ENCODE measurements at places on chromosomes 5 and 9. TPM values are rescaled to one million over a fixed set of nuclear protein-coding genes. Genes with fewer than 3 reads are reported as not detected.

DNA sequence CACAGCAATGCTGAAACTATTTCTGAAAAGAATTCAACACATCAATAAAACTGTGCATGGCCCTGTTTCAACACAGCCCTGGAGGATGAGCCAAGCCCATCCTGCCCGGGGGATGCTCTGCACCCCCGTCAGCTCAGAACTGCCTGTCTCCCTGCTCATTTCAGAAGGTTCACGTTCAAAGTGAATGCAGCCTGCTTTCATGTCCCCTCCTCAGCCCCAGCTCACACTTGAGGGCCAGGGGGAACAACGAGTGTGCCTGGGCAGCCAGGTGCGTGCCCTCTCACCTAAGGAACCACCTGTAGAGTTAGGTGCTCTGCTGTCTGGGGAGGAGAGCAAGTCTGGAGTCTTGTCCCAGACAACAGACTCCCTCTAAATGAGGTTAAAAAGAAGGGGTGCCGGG, 348.5 kb upstream of the IRX2 start:
- DNase-seq: peak; percentile 76

Gene EFCAB9
- not detected for total RNA-seq

GRCh38 chr5:142412581-142412980, 87.8 kb upstream of the SPRY4 start:
- no peak for DNase-seq

GRCh38 chr9:134877541-134877940, 3.1 kb upstream of the FCN2 start:
- DNase-seq: no peak

DNA sequence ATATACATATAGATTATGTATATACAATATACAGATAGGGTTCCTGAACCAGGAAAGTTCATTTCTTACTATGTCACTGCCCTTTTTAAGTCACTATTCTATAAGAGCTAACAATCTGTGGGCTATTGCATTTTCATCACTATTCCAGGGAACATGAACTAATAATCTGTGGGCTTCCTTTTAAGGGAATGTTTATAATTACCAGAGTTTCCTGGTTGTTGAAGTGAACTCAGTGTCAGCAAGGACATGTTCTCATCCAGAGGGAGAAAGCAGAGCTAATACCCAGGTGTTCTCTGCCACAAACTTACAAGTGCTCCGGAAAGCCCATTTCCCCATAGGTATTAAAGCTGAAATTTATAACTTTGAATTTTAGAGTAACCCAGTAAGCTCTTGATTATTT, 69.6 kb downstream of the CWC27 start:
- DNase-seq: no peak

DNA sequence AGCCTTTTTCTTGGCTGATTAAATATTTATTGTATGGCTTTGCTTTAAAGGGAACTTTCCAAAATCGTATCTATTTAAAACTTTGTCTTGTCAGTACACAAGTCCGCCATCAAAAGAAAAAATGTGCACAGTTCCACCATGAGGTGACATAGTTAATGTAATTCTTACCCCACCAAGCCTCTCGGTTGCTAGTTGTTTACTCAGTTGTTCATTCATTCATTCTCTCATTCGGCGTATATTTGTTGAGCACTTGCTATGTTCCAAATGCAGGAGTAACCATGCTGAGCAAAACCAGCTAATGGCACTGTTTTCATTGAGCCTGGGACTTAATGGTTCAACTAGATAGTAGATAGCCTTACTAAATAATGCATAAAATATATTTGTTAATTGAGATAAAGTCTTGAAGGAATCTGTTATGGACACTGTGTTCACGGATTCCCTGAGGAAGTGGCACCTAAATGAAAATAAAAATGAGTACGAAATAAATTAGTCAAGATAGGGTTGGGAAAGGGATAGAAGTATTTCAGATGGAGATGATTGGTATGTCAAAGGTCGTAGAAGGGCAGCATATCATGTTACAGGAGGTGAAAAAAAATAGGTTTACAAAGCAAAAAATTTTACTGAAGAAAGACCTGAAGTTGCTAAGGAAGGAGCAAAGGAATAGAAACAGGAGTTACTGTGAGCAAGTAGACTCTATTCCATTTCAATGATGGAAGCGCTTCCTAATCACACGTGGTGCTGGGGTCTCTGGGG, 1.5 kb downstream of the DCAF10 start:
- no peak for DNase-seq

GRCh38 chr5:154077696-154078095, 38.9 kb downstream of the MFAP3 start:
- DNase-seq: no peak

DNA sequence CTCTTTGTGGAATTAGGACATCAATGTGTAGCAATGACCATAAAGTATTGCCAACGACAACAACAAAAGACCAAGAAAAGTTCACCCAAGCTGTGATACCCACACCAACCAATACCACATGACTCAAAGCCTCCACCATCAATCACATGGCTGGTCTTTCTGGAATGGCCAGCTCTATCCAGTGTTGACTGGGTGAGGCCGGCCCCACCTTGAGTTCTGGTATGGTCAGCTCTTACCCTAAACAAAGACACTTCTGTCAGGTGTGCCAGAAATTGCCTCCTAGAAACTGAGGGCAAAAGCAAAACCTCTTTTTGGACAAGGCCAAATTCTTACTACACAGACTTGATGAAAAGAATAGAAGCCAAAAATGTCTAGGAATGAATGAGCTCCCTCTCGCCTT, 331.5 kb downstream of the ZNF608 start:
- no peak for DNase-seq

GRCh38 chr5:11715461-11716196, 188.6 kb downstream of the CTNND2 start:
- DNase-seq: no peak

DNA sequence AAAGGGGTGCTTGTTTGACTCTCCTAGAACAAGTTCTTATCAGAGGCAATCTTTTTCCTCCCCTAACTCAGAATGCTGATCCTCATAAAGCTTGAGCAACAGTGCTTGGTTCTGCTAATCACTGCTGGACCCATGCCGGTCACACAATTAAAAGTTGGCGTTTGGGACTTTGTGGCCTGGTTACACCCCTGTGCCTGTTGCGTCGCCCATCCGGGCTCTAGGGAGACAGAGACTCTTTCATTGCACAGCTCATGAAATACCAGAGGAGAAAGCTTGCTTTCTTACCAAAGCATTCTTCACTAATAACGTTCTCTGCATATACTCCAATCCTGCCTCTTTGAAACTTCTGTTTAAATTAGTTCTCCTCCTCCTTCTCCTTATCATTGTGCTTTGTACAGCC, 301.1 kb downstream of the NR3C1 start:
- peak; percentile 90 for DNase-seq

DNA sequence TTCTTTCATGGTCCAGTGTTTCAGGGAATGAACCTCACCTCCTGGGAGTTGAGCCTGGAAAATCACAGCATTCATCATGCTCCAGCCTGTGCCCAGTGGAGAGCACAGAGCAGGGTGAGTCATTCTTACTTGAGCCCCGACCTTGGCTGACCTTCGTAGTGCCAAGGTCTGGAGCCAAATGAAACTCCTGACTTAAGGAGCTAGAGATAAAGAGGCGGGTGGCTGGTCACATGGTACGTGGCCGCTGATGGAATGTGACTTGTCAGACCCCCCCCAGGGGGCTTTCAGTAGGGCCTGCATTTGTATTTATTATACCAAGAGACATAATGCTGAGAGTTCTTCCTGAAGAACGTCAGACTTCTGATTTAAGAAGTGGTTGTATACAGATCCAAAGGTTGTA, 15.0 kb upstream of the PIP5K1B start:
- no peak for DNase-seq

GRCh38 chr5:143115381-143115780, 288.1 kb downstream of the NR3C1 start:
- DNase-seq: no peak

DNA sequence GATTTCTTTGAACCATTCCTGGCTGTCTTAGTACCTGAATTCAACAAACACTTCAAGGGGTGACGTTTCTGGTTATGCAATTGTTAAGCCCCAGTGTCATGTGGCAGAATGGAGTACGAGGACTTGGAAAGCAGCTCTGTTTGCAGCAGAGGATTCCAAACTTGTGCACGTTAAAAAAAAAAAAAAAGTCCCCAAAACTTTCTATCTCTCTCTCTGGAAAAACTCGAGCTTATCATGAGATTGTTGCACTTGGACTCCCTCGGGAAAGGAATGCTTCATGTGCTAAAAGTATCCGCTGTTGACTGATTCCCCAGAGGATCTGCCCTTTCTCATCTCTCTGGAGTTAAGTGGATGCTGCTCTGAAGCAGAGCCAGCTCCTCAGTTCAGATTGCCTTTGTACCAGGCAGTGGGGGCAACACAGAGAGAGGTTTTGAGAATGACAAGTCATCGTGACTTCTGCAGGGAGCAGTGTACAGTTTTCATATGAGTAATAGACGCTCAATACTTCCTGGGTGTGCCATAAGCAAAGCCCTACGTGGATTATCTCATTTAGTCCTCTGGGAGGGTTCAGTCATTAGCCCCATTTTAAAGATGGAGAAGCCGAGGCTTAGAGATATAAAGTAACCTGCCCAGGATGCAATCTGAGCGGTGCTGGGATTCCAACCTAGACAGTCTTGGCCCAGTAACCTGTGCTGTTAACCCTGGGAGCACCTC, 28.1 kb downstream of the TMOD1 start:
- DNase-seq: peak; percentile 31

DNA sequence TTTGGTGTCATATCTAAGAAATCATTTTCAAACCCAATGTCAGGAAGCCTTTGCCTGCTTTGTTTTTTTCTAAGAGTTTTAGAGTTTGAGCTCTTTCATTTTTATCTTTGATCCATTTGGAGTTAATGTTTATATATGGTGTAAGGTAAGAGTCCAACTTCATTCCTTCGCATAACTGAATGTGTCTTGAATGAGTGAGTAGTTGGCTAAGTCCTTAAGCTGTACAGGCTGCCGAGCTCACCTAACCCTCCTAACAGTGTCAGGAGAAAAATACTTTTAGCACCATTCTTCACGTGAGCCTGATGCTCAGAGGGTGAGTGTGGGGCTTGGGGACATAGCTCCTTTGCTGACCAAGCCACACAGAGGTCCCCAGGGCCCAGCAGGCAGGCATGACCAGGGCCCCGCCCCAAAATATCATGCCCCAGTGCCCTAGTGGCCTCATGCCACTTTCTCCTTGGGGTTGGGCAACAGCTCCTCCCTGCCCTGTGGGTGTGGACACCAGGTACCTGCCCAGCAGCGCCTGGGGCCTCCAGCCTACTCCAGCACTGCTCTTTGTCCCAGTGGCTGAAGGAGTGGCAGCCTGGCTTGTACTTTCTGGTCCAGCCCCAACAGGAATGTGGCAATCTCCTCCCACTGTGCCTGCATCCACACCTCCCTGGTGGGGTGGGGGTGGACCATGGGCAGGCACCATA, 17.2 kb downstream of the PPARGC1B start:
- DNase-seq: no peak

Gene ADAMTS12
- total RNA-seq: 0.53 TPM

GRCh38 chr5:60352992-60353599, 346.9 kb downstream of the DEPDC1B start:
- DNase-seq: no peak

Gene PCDHGC3
- 46.2 TPM for total RNA-seq

Gene GFI1B
- total RNA-seq: not detected

DNA sequence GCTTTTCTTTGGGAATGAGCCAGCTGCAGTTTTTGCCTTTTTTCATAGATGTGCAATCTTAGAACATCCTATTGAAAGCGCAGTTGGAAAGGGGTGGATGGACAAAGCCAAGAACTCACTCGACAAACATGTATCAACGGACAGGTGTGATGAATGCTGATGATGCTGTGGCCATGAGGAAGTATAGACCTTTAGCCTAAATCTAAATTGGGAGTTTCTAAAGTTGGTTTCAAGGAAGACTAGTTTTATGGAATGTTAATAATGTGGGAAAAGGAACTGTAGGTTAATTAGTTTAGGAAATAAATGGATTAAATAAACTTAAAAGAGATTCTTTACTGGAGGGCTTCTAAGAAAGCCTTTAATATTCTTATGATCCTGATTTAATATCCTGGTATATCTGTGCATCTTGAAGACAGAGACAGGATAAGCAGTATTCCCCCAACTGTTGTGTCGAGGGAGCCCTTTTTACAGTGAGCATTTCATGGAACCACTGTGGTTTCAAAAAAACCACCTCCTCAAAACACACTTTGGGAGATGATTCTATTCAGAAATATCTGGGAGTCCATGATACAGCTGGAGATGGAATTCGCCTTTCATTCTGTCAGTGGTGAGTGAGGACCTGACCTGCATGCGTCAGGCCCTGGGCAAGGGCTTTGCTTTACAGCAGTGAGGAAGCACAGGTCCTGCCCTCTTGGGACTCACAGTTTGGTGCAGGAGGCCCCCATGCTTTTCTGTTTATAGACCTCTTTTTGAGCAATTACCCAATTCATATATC, 82.6 kb downstream of the AOPEP start:
- no peak for DNase-seq

- DNase-seq: no peak
Measured at GRCh38 chr5:98813755-98814154, 40.3 kb downstream of the RGMB start.

Gene LCN1
- total RNA-seq: not detected

Gene GPX8
- total RNA-seq: 6.6 TPM

- no peak for DNase-seq
Measured at GRCh38 chr5:169789417-169789940, 152.4 kb downstream of the DOCK2 start.

- DNase-seq: no peak
Measured at GRCh38 chr9:121975801-121976277, 117.3 kb downstream of the TTLL11 start.

Gene CDHR2
- total RNA-seq: 0.15 TPM

- peak; percentile 11 for DNase-seq
Measured at GRCh38 chr9:94882966-94883641, 156.6 kb downstream of the AOPEP start.

DNA sequence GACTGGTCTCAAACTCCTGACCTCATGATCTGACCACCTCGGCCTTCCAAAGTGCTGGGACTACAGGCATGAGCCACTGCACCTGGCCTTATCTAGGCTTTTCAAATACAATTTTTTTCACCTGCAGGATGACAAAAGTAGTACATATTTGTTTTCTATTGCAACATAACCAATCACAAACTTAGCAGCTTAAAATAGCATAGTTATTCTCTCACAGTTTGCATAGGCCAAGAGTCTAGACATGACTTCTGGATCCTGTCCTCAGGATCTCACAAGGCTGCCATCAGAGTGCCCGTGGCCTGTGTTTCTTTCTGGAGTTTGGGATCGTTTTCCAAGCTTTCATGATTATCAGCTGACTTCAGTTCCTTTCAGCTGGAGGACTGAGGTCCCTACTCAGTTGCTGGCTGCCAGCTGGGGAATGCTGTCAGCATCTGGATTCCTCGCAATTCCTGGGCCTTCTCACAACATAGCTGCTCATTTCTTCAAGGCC, 348.9 kb downstream of the ARHGEF28 start:
- DNase-seq: no peak

Gene AFAP1L1
- 8.3 TPM for total RNA-seq

DNA sequence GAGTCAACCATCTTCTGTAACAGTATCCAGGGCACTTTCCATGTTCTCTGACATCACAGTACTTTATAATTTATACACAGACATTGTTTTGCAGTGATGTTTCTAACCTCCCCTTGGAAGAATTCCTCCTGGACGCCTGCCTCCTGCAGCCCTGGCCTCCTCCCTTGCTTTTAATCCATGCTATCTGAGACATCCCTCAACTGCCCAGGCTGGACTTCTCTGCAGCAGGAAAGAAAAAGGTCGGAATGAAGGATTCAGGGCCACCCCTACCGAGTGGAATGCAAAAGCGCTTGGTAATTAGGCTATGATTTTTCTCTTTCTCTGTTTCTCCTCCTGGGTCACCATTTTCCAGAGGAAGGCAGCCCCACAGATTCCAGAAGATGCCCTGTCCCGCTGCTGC, 47.0 kb upstream of the SHC3 start:
- no peak for DNase-seq

- DNase-seq: no peak
Measured at GRCh38 chr5:134148316-134148715, 28.4 kb downstream of the SKP1 start.
